Panc1 (cell line): ENCODE measurements at places on chromosomes 7 and 10. TPM values are rescaled to one million over a fixed set of nuclear protein-coding genes. Genes with fewer than 3 reads are reported as not detected.

NPY4R gene
- total RNA-seq, result 2.2 TPM

ATP6V0A4 gene
- 0.15 TPM for total RNA-seq

COL1A2 gene
- total RNA-seq, result 1.3 TPM

SMO gene
- 2.9 TPM for total RNA-seq

ENTPD7 gene
- 15.9 TPM for total RNA-seq

CHST15 gene
- 33.2 TPM for total RNA-seq

RPEL1 gene
- 0.10 TPM for total RNA-seq

SCIN gene
- total RNA-seq, result 5.6 TPM
